ENCODE measurements at places on chromosomes 7 and 10.

GRCh38 chr7:30177965-30178364 lies 43.2 kb downstream of the MTURN start:
- DNase-seq: no peak

DNA sequence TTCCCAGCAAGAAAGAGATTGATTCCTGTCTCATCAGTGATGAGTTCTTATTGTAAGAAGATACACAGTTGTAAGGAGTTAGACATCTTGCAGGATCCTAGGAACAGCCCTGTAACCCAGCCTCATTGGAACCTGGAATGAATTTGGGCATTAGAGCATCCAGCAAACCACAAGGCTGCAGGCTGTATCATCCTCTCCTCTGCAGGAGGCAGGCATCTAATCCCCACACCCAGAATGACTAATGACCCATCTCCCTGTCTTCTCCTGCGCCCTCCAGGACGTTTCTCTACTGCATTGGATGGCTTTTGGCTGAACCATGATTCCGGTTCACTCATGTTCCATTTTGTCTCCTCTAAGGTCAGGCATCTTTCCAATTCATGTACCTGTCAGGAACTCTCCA lies 233.9 kb downstream of the POU6F2 start:
- no peak for DNase-seq

GRCh38 chr7:102891693-102892261 lies 21.0 kb upstream of the LRRC17 start:
- DNase-seq: no peak

GRCh38 chr7:122770686-122771335 lies 68.1 kb upstream of the RNF148 start:
- DNase-seq: no peak

DNA sequence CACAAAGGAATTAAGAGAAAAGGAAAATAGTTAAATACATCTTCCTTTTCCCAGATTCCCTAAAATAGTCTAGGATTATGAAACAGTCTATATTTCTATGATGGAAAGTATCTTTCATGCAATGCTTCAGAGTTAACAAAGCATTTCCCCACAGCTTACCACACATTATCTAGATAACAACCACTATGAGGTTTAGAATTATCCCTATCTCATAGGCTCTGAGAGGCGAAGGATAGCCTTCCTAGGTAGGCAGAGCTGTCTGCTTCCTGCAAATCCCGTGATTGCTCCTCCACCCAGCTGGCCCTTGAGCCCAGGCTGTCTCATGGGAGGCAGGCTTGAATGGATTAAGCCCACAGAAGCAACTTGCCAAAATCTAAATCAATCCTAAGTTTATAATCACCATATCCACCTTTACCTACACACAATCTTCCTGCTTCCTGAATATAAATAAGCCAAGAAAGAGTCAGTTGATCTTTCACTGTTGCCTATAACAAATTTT lies 321.4 kb upstream of the AOAH start:
- DNase-seq: no peak

GRCh38 chr10:83673316-83673715 lies 466.0 kb upstream of the GHITM start:
- no peak for DNase-seq

DNA sequence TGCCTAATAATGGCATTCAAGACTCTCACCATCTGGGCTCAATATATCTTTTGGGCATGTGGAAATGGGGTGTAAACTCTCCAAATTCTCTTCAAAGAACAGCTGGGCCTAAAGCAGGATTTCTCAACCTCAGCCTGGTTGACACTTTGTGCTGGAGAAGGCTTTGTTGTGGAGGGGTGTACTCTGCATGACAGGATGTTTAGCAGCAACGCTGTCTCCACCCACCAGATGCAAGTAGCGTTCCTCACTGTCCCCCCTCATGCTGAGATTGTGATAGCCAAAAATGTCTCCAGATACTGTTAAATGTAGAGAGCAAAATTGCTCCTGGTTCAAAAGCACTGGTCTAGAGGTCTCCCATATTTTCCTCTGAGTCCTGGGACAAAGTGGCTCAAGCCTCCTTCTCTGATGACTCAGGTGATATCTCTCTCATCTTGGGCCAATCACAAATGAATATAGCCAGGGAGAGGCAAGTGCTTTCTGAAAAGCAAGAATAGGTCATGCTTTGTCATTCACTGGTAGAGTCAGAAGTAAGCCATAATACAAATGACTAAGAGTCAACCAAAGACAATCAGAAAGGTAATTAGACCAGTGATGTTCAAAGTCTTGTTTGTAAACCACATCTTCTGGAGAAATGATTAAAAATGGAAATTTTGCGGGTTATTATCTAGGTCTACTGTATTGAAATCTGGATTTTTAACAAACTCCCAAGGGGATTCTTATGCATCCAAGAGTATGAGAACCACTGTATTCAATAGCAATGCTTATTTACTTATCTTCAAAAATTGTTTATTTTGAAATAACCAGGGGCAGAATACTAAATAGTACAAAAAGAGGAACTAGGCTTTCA lies 330.8 kb downstream of the PTEN start:
- no peak for DNase-seq

DNA sequence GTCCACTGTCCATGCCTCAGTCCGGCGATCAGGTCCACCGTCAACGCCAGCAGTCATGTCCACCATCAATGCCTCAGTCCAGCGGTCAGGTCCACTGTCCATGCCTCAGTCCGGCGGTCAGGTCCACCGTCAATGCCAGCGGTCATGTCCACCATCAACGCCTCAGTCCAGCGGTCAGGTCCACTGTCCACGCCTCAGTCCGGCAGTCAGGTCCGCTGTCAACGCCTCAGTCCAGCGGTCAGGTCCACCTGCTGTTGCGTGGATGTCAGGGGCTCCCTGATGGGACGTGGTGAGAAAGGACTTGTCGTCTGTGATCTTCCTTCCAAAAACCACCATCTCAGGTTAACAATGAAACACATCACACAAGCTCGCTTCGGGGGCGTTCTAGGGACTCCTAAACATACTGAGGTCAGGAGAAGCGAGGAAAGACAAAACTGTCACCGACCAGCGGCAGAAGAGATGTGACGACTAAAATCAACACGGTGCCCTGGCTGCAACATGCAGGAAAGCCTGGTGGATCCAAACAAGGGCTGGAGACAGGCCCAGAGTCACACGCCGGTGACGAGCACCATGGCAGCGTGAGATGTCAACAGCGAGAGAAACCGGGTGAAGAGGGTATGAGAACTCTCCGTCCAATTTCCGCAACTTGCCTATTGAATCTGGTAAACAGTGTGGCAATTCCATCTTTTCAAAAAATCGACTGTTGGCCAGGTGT lies 264.2 kb downstream of the MAD1L1 start:
- no peak for DNase-seq

DNA sequence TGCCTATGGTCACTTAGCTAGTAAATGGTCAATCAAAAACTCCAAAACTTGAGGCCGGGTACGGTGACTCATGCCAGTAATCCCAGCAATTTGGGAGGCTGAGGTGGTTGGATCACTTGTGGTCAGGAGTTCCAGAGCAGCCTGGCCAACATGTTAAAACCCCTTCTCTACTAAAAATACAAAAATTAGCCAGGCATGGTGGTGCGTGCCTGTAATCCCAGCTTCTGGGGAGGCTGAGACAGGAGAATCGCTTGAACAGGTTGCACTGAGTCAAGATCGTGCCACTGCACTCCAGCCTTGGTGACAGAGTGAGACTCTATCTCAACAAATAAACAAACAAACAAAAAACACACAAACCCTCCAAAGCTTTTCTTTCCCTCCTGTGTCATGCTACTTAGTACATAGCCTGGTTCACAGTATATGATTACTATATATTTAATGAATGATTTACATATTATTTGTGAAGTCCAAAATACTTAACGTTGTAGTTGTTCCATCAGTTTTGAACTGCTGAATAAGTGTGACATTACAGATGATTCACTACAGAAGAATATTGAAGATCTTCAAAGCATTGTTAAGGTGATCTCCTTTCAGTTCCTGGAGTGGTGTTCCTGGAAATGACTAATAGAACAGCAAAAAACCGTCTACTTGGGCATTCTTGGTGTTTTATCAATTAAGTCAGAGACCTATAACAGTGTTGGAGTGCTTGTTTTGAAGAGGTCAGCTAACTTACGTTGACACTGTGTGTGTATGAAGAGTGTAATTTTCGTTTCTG lies 72.9 kb downstream of the ADK start:
- no peak for DNase-seq

DNA sequence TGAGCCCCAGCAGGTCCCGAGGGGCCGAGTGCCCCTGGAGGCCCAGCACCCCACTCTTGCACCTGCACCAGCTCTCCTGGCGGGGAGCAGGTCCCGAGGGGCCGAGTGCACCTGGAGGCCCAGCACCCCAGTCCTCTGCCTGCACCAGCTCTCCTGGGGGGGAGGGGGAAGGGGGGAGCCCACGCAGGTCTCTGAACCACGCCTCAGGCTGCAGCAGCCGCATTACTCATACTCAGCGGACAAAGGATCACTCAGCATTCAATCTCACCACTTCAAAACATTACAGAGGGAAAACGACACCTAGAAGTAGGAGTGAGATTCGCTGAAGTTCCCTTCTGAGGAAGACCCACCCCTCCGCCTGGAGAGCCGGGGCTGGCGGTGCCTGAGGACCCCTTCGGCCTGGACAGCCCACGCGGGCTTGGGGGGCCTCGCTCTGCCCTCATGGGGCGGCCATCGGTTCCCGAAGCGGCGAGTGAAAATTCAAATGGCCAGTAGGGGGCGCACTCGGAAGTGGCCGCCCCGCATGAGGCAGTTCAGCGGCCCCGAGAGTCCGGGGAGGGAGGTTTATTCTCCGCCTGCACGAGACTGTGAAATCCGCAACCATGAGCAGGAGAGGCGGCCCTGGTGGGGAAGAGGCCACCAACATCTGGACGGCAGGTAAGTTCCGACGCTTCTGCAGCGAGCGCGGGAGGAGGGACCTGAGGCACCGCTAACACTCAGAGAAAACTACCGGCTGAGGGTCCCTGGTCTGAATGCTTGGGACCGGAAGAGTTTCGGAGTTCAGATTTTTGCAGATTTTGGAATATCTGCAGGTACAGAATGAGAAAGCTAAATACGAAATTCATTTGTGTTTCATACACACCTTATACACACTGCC lies 1.1 kb upstream of the GPER1 start:
- DNase-seq: peak; percentile 93

DNA sequence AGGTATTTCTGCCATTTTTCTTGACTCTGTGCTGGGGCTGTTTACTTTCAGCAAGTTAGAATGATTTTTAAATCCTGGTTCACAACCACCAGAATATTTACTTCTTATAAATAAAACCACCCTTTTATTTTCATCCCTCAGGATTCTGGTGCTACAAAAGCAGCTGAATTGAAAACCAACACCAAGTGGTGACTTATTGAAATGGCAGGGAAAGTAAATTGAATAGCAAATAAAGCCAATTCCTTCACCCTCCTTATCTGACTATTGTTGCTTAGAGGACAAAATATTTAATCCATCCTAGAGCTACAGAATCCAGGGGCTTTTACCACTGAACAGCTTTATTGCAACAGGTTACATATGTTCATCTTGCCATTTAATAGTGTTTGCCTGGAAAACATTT lies 828.6 kb upstream of the GHITM start:
- no peak for DNase-seq

GRCh38 chr7:135550196-135550595 lies 7.5 kb upstream of the NUP205 start:
- no peak for DNase-seq

- no peak for DNase-seq
Observed at GRCh38 chr7:141355032-141355431, 196.2 kb upstream of the AGK start.

DNA sequence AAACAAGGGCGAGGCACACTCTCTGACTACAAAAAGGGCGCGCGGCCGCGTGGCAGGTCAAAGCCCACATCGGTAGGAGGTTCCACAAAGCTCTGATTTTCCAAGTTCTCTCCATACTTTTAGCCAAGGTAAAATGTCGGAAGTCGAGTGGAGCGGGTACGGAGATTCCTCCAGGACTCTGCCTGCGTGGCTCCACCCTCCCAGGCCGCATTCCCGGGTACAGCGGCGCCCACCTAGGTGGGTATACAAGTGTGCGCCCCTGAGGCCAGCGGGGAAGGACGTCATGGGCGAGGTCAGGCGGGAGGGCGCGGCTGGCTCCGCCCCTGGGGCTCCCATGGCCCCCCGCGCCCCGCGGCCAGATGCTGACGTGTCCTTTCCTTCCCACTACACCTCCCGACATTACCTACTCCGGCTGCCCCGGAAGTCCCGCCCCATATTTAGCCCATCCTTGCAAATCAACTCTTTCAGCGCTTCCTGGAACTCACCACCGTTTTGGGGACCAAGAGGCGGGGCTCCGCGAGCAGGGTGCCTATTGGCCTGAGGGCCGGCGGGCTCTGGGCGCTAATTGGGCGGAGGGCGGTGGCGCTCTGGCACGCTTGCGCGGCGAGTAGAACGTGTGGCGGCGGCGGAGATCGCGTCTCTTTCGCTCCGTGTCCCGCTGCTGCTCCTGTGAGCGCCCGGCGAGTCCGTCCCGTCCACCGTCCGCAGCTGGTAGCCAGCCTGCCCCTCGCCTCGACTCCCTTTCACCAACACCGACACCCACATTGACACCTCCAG lies at the start of gene SND1:
TSS of gene SND1 (plus strand) at position 639 of the 777 bp plus-strand sequence. CDS start 180 bp downstream, outside the sequence.
- peak; percentile 96 for DNase-seq

GRCh38 chr10:71712572-71713134 lies 6.9 kb downstream of the C10orf105 start:
- DNase-seq: no peak

GRCh38 chr7:43220250-43220649 lies 107.8 kb downstream of the HECW1 start:
- DNase-seq: no peak

GRCh38 chr10:3570855-3571266 lies 214.1 kb downstream of the KLF6 start:
- DNase-seq: no peak

- no peak for DNase-seq
Observed at GRCh38 chr10:21076381-21076780, 179.3 kb upstream of the NEBL start.

GRCh38 chr7:2241580-2242540 lies at the start of the genes MRM2 and NUDT1:
TSS of gene MRM2 (minus strand) at chr7:2242205. CDS start at chr7:2242169, 36 bp downstream.
TSS of gene NUDT1 (plus strand) at chr7:2242226. CDS start at chr7:2244575, 2,349 bp downstream.
- peak; percentile 92 for DNase-seq

DNA sequence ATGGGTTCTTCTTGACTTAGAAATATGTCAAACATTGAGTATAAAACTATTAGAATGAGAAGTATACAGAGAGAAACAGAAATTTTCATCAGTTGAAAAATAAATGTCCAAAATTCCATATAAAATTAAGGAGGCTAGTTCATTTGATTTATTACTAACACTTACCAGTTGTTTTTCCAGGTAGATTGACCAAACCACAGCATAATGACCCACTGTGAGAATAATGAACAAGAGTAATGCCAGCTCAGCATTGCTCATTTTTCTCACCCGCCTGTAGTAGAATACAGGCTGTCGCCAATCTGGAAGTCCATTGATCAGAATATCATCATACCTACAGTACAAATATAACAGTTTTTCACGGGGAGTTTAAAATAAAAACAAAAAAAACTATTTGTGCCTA lies 82.9 kb downstream of the DNAJC1 start:
- no peak for DNase-seq

DNA sequence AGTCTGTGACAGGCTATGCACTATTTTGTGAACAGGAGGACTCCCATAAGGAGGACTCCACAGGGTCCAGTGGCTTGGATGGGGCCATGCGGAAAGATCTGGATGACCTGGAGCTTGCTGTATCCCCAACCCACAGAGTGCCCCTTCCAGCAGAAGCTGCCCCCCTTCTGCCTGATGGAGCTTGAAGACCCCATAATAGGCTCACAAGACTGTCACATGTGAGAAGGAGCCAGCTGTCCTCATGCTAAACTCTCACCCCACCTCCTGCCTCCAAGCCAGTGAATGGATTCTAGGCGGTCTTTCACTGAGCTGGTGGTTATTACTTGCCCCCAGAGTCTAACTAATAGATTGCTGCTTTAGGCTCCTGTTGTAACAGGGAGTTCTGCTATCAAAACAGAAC lies 79.1 kb downstream of the XRCC2 start:
- no peak for DNase-seq
